ENCODE measurements at places on chromosomes 11 and 22.

DNA sequence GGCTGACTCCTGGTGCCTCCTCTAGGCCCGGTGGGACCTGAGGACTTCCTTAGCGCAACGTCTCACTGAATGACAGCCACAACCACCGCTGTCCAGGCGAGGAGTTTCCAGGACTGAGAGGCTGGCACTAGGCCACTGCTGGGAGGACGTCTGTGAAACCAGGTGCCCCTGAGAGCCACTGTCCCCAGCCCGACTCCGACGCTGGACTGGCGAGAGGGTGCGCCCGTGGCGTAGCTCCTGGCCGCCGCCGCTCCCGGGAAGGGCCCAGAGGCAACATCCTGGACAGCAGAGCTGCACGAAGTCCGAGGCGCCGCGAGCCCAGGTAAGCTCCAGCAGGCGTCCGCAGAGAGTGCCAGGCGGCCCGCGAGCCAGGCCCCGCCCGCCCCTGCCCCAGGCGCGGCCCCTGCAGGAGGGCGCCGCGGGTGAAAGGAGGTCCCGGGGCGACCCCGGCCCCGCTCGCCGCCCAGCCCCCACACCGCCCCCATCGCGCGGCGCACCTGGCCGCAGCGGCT, 525 bp downstream of the DGCR2 start:
- DNase-seq, result no peak

DNA sequence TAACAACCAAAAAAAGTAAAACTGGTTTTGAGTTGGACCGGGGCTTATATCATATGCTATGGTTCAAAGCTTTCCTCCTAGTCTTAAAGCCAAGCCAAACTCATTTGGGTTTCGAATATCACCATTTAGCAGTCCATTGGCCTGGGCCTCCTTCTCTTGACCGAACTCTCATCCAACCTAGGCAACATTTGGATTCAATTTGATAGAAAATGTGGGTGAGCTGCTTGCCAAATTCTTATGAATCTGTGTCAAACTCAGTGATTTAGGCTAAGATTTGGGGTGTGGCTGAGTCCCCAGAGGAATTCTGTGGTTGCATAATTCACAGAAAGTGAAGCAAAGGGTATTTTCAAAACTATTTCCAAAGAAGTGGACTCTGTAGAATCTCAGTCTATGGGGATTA, 83.7 kb downstream of the BLID start:
- no peak for DNase-seq

DNA sequence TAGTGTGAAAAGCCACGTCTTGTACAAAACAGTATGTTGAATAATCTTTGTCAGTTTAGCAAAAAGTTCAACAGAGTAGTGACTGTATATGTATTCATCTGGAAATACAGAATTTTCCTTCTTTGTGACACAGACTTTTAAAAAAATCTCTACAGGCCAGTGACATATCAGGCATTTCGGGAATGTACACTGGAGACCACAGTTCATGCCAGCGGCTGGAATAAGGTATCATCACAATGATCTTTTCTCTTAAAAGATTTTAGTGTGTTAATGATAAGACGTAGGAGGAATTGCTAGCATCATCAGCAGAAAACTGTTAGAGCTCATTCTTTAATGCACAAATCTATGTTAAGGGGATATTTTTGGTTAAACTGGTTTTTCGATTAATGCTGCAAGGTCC, 57.4 kb downstream of the BCL2L13 start:
- no peak for DNase-seq

GRCh38 chr11:75205564-75206020, 35.0 kb upstream of the TPBGL start:
- no peak for DNase-seq

DNA sequence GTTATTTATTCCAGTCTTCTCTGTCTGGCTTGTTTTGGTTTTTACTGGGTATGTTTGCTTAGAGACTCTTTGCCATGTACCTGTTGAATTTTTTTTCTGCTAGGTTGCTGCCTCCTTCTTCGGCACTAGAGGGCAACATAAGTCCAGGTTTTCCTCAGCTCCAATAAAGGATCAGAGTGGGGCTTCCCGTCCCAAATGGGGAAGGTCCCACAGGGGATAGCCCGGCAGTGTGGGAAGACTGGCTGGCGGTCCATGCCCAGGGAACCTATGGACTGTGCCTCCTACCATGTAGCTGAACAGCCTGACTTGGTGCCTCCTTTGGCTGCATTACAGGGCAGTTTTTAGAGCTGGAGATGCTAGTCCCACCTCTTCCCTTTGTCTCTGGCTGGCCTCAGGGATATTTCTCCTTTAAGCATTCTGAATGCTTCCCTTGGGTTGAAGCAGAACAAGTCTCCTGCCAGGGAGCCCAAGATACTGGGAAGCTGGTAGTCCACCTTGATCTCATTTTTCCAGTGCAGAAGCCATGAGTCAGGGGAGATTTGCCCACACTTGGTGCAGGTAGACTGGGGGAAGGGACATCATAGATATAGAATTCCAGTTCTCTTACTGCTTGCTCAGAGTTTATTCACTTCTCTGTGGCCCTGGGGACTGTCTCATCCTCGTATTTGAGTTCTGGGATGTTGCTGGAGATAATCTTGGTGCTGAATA, 60.2 kb downstream of the BRD1 start:
- no peak for DNase-seq

GRCh38 chr11:111946499-111946898, 9.4 kb downstream of the DIXDC1 start:
- DNase-seq, result no peak

- no peak for DNase-seq
These were observed 15.5 kb downstream of the CSF2RB start for GRCh38 chr22:36928786-36929535.

GRCh38 chr22:30890686-30891442, 77.7 kb downstream of the MORC2 start:
- no peak for DNase-seq

GRCh38 chr11:62324731-62325556, 12.3 kb upstream of the ASRGL1 start:
- DNase-seq, result no peak

DNA sequence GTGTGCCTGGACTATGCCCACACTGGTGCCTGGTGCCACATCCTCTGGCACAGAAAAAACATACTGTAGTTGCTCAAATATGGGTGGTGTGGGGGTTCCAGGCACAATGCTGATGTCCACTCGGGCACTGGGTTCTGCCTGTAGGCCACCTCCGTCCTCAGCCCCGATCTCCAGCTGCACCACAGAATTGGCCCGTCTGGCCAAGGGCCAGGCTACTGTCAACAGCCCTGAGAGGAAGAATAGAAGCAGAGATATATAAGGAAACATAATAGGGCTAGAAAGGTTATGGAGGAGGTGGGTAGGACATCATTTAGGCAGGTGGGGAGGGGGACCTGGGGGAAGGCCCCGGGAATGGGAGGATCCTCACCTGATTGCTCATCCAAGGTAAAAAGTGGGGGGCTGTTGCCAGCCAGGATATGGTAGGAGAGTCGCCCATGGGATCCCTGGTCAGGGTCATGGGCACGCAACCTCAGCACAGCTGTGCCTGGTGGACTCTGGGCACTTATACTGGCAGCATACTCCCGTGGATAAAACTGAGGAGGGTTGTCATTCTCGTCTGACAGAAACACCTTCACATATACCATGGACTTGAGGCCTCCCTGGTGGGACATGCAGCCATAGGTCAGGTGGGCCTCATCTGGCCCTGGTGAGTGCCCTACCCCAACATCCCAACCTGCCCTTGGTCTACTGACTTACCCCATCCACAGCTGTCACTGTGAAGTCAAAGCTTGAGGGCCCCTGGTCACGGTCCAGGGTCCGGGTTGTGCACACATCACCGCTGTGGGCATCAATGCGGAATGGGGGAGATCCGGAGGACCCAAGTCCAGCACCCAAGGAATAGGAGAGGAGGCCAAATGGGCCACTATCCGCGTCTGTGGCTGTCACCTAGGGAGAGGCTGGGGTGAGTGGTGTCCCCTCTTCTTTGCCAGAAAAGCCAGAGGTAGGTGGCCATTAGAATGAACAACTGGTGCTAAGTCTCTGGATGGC, 14.5 kb upstream of the TPP1 start:
- no peak for DNase-seq

- DNase-seq, result no peak
These were observed 72.8 kb downstream of the TP53I11 start for GRCh38 chr11:44877571-44878497.

GRCh38 chr22:22565981-22566380, 6.9 kb upstream of the PRAME start:
- DNase-seq, result no peak

GRCh38 chr11:118896921-118897591, 13.4 kb downstream of the CXCR5 start:
- DNase-seq, result no peak

DNA sequence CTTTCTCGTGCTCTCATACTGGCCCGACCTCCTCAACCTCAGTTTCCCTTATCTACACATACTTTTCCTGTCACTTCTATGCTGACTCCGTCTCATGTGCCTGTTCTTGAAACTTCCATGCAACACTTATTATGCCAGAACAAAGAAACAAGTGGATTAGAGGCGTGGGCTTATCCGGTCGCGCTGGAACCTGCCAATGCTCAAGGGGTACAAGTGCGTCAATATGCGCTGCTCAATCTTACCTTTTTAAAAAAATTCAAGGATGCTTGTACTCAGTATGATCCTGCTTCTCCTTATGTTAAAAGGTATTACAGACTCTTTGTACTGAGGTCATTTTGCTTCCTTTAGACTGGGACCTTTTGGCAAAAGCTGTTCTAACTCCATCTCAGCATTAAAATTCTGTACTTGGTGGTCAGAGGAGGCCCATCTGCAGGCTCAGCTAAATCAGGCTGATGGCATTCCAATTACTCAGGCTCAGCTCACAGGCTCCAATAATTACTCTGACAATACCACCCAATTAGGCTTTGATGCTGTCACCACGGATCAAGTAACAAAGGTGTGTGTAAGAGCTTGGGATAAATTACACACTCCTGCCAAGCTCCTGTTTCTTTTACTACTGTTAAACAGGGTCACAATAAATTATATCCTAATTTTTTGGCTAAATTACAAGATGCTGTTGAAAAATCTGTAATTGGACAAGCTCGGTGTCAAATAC, 26.3 kb upstream of the ALDH3B2 start:
- DNase-seq, result no peak

Data from left renal pelvis (tissue), 4 donors.